ENCODE measurements at places on chromosomes 5 and 9.

- no peak for DNase-seq
Observed at GRCh38 chr9:36877239-36877638, 156.8 kb downstream of the PAX5 start.

GRCh38 chr9:75844321-75844720 lies 46.2 kb upstream of the PCSK5 start:
- no peak for DNase-seq

DNA sequence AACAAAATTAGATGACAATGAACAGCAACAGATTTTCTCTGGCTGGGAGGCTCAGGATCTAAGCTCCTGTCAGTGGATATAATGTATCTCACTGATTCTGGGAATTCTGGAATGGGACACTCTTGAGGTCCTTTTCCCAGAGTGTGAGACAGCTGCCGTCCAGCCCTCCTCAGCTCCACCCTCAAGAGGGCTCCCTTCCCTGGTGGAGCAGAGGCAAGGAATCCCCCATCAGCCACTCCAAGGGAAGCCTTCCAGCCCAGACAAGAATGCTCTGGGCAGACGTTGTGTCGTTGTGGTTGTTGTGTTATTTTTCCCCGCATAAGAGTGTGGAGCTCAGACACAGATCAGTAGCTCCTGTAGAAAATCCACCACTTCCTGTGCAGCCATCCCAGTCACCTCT lies 47.7 kb upstream of the ATP10B start:
- DNase-seq: no peak

DNA sequence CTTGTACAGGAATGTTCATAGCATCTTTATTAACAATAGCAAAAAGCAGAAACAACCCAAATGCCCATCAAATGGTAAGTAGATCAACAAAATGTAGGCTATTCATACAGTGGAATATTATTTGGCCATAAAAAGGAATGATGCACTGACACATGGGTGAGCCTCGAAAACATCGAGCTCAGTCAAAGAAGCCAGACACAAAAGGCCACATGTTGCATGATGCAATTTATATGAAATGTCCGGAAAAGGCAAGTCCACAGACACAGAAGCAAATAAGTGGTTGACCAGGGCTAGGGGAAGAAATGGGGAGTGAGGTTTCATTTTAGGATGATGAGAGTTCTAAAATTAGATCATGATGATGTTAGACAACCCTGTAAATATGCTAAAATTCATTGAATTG lies 16.5 kb upstream of the SLC2A8 start:
- DNase-seq: no peak

DNA sequence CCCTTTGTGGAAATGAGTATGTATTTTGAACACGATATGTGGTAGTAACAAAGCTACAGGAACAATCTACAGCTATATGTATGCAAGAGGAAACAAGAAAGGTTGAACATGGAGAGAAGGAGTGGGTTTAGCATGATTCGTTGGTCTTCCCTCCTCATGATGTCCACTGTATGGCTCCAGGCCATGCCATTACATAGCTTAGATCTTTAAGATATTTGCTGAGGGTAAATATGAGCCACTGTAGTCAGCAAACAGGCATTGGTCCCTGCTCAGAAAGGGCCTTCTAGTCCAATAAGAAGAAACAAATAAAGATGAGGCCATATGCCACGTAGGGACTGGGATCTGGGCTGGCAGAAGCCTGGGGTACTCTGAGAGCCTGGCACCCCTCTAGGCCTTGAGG lies 543.2 kb upstream of the SGCD start:
- DNase-seq: no peak

- no peak for DNase-seq
Observed at GRCh38 chr9:93572636-93573515, 3.5 kb upstream of the PHF2 start.

DNA sequence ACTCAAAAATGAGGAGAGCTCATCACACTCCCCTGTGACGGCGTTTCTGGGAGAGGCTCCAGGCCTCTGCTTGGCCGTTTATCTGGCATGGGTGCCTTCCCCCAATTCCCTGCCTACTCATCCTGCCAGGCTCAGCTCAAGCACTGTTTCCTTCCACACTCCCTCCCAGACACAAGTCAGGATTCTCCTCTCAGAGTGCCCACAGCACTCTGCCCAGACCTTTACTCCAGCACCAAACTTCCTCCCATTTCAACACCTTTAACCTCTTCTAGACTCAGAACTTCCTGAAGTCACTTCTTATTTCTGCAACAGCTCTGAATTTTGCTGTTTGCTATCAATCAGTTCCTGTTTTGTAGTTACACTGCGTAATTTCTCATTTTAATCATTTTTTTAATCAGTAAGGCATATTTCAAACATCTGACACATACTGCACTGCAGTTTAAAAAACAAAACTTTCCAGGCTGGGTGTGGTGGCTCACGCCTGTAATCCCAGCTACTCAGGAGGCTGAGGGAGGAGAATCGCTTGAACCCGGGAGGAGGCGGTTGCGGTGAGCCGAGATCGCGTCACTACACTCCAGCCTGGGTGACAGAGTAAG lies 16.0 kb downstream of the TRMO start:
- DNase-seq: no peak

DNA sequence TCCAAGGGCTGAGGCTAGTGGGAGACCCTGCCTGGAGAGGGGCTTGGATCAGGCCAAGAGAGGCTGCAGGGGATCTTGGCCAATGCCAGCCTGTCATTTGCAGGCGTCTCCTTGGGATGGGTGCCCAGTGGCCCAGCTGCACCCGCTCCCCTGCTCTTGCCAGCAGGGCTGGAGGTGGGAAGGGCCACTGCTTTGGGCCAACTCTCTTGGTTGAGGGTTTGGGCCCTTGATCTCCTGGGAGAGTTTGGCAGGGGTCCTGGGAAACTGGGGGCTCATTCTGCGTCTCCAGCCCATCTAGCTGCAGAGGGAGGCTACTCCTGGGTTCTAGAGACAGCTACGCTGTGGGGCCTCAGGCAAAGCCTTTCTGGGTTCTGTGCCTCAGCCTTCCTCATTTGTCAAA lies 10.5 kb downstream of the PSD2 start:
- no peak for DNase-seq

GRCh38 chr5:135721548-135722090 lies 112.8 kb upstream of the SLC25A48 start:
- DNase-seq: no peak

DNA sequence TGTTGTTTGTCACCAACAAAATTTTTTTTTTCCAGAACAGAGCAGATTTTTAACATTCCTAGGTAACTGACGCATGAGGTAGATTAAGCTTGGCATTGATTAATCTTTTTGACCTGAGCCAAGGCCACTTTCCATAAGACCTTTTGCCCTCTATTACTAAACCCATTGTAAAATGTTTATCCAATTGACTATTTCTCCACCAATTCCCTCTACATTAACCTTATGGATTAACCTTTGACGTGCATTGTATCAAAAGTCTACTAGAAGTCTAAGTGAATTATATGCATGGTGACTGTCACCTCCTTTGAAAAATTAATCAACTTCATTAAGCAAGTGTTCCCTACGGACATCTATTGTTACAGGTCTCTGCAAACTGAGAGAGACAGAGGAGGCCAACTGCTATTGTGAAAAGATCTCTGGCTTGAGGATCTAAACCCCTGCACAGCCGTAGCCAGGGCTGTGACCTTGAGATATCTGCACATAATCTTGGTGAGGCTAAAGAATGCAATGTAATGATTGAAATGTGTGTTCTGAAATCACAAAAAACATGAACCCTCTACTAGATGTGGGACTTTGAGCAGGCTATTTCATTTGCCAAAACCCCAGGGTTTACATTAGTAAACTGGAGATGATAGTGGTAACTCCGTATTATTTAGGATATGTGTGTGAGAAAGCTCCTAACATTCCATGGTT lies 632.2 kb downstream of the TLR4 start:
- no peak for DNase-seq

GRCh38 chr5:149133795-149134777 lies 7.2 kb upstream of the ABLIM3 start:
- no peak for DNase-seq

- DNase-seq: no peak
Observed at GRCh38 chr5:119016125-119016774, 27.9 kb upstream of the DTWD2 start.

GRCh38 chr5:176169393-176170063 lies 68.7 kb upstream of the SIMC1 start:
- DNase-seq: no peak

DNA sequence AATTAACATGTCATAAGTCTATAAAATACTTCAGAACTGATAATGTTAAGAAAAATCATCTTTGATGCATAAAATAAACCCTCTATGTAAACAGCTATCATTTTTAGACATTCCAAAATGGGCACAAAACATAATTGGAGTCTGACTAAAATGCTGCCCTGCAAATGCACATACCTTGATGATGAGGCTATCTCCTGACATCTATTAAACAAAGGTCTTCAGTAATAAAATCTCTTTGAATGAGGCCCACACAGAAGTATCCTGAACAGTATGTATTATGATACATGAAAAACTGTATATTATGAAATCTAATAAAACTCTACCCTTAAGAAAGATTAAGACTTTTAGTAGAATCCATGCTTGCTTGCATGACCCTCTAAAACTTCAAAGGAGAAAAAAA lies 66.1 kb downstream of the FBXL17 start:
- DNase-seq: no peak

DNA sequence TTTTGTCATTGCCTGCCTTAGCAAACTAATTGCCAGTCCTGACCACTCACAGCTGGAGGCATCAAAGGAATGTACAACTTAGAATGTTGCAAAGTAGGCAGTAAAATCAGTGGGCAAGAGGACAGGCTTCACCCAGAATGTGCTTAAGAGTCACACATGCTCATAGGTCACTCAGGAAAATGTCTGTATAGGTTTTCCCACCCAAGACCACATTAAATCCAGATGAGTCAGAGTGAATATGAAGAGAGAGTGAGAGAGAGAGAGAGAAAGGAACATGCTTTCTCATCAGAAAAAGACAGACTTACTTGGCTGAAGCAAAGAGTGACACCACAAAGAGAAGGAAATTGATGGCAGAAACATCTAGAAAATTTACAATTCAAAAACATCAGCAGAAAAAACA lies 37.9 kb downstream of the PLEKHG4B start:
- DNase-seq: no peak

DNA sequence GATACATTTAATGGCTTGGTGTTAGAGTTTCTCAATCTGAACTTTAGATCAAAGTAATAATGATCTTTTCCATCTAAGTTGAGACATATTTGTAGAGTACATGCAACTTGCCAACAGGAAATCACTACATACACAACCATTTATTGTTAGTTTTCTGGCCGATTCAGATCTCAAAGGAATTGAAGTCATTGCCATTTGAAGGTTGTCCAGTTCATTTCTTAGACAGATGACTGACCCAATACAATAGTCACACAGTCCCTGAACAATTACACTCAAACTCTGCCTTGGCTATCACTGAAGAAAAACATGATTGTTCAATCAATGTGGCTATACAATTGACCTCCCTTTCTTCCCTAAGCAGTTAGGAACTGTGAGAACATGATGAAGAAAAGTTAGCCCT lies 753.2 kb upstream of the RIOK2 start:
- no peak for DNase-seq

DNA sequence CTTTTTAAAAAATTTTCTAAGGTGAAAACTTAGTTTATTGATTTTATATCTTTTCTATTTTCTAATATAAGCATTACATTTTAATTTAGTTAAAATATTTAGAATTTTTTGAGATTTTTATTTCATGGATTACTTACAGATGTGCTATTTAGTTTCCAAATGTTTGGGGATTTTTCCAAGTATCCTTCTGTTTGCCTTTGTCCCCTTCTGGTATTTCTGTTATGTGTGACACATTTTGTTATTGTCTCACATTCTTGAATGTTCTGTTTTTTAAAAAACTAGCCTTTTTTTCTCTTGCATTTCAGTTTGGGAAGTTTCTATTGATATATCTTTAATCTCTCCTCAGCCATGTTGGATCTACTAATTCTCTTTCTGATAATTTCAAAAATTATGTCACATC lies 234.9 kb downstream of the FAM170A start:
- no peak for DNase-seq

DNA sequence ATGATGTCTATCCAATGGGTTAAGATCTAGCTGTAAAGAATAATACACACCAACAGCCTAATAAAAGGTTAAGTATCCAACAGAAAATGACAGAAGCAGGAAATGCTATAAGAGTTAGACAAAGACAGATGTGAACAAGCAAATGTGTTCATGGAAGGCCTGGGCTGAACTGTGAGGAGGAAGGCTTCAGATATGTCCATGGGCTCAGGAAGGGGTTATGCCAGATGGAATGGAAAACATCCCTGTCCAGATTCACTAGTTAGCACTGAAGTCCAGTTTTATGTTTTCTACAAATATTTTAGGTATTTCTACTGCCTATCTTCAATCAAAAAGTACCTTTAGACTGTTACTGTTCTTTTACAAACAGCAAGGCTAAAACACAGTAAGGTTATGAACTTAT lies 27.1 kb downstream of the ERAP1 start:
- DNase-seq: no peak

GRCh38 chr5:73638344-73639095 lies 12.5 kb downstream of the ARHGEF28 start:
- no peak for DNase-seq

GRCh38 chr5:75010838-75011237 lies 41.5 kb downstream of the GCNT4 start:
- DNase-seq: no peak

DNA sequence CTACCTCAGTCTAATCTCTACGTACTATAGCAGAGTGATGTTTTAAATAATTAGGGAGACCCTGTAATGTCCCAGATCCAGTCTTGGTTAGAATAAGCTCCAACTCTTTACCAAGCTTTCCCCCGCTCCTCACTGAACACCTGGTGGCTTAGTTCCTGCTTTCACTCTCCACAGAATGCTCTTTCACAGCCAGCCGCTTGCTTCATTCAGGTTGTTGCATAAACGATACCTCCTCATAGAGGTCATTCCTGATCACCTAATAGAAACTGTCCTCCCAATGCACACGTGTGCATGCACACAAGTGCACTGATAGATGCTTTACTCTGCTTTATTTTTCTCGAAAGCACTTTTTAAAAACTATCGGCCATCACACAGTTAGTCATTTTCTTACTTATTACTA lies 298.1 kb downstream of the TRPM3 start:
- no peak for DNase-seq

DNA sequence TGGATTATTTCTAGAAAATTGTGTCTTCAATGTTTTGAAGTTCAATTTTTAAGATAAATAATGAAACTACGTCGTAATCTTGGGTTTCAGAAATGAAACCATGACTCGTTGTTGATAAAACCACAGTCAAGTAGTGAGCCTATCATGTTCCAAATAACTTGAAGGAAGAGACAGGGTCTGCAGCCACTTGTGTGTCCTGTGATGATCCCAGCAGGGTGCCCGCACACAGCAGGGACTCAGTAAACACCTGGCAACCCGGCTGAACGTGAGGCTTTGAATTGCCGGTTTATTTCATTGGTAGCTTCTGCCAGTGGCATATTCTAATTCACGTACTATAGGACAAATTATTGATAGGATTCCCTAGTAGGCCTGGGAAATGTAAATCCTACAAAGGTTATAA lies 679.6 kb downstream of the IRX1 start:
- DNase-seq: no peak

- no peak for DNase-seq
Observed at GRCh38 chr5:95883185-95884016, 60.9 kb upstream of the GLRX start.
